ENCODE measurements at places on chromosomes 4 and X.

DNA sequence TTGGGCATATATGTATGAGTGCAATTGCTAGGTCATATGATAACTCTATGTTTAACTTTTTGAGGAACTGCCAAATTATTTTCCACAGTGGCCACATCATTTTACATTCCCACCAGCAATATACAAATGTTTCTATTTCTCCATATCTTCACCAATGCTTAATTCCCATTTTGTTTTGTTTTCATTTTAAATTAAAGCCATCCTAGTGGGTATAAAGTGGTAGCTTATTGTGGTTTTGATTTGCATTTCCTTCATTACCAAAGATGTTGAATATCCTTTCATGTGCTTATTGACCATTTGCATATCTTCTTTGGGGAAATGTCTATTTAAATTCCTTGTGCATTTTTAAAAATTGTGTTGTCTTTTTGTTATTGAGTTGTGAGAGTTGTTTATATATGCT, 36.7 kb upstream of the SCOC start:
- DNase-seq, result no peak

DNA sequence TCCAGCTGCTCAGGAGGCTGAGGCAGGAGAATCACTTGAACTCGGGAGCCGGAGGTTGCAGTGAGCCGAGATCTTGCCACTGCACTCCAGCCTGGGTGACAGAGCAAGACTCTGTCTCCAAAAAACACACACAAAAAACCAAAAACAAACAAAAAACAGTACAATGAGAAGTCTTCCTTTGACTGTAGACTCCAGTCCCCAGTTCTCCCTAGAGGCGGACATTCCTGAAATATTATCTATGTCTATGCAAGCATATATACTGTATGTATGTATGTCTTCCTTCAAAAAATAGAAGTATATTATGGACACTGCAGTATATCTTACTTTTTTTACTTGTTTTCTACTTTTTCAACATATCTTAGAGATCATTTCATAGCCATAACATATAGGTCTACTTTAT, 10.2 kb upstream of the FGF2 start:
- DNase-seq, result no peak

- DNase-seq, result no peak
These were observed 171.7 kb downstream of the SLIT2 start for GRCh38 chr4:20423420-20423819.

- DNase-seq, result no peak
These were observed 80.3 kb downstream of the PPEF2 start for GRCh38 chr4:75821966-75822365.

DNA sequence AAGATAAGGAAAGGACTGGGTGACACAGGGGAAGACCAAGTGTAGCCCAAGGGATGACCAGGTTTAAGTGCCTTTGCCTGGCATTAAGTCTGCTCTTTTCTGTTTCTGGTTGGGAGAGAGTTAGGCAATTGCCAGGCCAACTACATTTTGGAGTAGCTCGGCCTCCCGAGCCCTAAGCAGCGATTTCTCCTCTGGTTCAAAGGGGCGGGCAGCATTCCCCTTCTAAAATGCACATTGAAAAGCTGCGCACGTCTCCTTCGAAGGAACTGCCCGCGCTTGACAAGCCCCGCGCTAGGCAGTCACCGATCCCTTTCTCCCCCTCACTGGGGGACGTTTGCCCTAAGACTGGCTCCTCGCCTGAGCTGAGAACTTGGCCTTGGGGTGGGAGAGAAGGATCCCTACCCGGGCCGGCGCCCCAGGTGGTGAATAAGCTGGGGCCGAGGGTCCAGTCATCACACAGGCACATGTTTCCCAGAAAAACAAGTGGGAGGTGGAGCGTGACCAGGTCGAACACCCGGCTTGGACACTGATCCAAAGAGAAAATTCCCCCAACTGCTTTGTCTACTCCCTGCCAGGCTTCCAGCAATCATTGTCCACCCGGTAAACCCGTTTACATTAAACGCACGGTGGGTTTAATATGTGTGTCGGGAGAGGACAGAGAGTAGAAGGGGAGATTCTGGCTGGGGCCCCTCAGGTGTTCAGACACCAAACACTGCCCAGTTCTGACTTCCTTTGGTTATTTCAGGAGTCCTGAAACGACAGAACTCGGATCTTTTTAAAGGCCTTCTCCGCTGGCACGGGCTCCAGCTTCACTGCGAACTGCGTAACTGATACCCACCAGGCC, 4.0 kb downstream of the ARX start:
- DNase-seq, result no peak

DNA sequence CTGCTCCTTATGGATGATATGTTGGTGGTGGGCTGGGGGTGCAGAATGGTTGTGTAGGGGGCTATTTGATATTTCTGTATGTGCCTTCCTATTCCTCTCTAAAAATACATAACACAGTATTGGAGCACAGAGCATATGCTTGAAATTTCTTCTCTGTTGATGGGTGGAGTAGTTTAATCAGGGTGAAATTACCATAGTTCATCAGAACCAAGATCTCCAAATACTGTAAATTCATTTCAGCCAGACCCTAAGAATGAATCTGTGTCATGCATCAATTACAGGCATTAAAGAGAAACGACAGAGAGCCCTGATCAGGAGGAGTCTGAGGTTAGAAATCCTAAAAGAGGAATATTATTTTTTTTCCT, 25.1 kb upstream of the CCDC149 start:
- DNase-seq, result no peak

GRCh38 chrX:115632455-115632854, 71.5 kb downstream of the PLS3 start:
- DNase-seq, result no peak

DNA sequence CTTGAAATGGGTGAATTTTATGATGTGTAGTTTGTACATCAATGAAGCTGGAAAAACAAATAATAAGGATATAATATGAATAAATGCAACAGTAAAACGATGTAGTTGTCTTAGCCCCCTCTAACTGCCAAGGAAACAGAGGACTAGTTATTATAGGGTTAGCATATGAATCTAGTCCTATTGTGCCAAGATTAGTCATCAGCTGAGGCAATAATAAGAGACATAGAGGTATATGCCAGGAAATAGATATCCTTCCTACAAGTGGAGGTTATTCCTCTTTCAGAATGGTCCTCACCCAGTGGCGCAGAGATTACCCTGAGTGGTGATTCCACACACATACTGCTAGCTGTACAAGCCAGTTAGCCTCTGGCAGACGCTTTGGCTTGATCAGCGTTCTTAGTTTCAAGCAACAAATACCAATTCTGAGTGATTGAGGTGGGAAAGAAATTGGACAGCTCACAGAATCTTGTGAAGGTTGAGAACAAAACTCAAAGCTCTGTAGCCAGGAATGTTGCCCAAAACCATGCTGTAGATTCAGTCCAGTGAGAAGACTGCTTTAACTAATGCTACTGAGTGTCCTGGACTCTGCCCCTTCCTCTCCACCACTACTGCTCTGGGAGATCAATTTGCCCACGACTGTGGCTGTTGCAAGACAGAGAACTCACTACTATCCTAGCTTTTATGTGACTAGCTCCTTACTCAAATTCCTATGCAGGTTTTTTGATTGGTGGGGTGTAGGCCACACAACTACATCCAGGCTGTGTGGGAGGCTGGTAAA, 27.0 kb upstream of the ZNF280C start:
- no peak for DNase-seq

DNA sequence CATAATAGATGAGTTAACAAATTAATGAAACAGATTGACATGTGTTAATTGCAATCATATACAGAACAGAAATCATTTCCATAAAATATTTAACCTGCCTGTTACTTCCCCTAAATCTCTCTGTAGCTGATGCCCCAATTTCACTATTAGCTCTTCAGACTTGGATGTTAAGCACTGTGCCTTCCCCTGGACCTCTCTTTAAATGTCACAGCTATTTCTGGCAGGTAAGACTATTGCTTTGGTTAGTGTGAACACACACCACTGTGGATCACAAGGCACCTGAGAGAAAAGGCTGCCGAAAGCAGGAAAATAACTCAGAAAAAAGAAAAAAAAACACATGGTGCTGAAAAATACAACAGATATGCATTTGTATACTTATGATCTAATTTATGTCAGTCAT, 91.3 kb downstream of the SNCA start:
- no peak for DNase-seq

DNA sequence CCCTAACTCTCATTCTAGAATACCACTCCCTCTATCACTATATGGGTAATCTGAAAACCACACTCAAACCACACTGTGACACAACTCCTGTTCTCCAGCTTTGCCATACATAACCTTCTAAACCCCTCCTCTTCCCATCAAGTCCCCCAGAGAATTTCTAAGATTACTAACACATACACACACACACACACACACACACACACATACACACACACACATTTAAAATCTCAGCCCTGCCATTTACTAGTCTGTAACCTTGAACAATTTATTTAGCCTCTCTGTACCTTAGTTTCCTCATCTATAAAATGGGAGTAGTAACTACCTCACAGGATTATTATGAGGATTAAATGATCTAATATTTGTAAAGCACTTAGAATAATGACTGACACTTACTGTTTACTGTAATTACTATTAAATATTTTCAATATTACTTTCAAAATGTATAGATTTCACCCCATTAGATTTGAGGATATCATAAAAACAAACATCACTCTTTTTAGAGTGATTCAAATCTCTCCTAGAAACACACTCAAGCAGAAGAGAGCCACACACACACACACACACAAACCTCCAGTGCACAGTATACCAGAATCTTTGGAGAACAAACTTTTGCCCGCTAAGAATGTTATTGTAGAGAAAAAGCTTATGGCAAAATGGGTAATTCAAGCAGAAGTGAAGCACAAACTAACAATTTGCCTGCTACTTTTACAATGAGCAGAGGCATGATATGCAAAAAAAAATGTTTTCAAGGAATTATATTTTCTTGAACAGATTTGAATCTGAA, 3.8 kb downstream of the ANKRD50 start:
- no peak for DNase-seq
